ENCODE measurements at places on chromosomes 6 and 20.

DNA sequence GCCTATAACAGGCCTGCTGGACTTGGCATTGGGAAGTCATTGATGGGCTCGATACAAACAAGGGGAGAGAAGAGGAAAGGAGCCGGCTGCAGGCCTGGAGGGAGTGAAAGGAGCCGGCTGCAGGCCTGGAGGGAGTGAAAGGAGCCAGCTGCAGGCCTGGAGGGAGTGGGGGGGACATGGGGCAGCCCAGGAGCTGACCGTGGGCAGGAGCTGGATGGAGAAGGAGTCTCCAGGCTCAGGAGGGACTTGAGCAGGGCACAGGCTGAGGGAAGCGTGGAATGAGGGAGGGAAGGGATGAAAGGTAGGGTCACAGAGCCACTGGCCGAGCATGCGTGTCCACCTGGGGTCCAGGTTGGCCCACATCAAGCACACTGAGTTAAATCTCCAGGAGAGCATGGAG is 32.0 kb downstream of the RPP40 start:
- DNase-seq, result no peak

DNA sequence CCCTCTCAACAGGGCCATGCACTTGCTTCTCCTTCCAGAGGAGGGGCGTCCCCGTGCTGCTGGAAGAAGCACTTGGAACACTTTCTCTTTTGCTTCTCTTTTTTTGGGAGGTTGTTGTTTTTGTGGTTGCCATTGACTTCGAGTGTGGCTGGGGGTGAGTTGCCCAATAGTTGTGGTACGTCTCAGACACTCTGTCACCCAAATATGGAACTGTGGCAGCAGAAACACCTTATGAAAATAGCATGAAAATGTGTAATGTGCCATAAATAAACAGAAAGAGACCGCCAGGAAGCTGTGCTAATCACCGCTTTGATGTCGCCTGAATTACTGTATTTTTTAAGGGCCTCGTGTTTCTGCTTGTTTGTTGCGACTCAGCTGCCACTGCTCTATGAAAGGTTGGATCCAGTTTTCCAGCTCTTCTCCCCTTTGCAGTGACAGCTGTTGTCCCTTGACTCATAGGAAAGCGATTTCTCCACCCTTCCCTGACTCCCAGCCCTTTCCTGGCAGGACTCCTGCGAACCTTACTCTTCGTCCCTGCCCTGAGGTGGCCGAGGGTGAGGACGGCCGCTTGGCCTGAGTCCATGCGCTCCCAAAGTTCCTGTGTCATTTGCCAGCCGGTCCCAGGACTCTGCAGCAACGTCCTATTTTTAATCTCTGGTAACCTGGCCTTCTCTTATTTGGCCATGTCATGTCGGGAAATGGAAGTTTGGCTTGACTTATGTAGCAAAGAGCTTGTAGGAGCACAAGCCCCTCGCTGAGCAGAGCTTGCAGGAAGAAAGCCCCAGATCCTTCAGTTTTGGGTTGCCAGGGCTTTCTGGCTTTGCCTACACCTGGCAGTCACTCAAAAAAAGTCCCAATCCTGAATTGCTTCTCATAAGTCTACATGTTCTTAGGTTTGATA is 694.6 kb downstream of the QKI start:
- peak; percentile 93 for DNase-seq

DNA sequence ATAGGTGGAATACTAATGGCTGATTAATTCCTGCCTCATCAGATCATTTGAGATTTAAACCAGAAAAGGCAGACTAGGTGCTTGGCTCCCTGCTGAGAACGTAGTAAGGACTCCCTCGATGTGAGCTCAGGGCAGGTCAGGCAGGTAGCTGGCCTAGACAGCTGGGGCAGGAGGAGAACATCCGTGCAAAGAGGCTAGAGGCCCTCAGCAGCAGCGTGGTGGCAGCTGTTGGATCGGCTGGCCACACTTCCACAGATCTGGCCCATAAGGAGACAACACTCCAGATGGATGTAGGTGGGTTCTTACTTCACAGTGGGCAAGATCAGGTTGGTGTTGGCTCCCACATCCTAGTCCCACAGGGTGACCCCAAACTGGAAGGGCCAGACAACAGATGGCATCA is 38.5 kb downstream of the EYA2 start:
- DNase-seq, result no peak

- no peak for DNase-seq
Observed at GRCh38 chr6:52375780-52376556, 14.0 kb downstream of the PAQR8 start.

DNA sequence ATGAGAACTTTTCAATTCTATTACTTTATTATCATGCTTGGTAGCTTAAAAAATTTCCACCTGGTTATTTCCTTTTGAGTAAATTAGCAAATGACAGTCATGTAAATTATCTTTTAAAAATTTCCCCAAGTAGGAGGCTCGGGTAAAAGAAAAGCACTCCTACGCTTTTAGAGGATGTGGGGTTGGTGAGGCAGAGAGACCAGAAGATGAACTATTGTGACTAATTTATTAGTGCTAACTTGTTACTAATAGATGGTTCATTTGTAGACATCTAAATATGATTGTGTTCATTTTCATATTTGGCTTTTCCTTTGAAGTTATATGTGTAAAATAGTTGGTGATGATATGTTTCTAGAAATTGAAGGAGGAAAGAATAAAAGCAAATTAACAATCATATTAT is 27.0 kb downstream of the ZNF292 start:
- no peak for DNase-seq

GRCh38 chr20:37484331-37484730 is 36.7 kb upstream of the NNAT start:
- no peak for DNase-seq

DNA sequence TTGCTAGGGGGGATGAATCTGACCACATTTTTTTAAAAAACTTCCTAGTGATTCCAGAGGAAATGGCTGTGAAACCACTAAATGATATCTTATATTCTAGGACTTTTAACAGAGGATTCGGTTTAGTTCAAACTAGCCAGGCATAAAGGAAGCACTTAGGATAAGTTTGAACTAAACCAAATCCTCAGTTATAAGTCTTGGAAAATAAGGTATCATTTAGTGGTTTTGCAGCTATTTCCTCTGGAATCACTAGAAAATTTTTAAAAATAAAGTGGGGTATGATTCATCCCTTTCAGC is 327.9 kb upstream of the QKI start:
- DNase-seq, result no peak

DNA sequence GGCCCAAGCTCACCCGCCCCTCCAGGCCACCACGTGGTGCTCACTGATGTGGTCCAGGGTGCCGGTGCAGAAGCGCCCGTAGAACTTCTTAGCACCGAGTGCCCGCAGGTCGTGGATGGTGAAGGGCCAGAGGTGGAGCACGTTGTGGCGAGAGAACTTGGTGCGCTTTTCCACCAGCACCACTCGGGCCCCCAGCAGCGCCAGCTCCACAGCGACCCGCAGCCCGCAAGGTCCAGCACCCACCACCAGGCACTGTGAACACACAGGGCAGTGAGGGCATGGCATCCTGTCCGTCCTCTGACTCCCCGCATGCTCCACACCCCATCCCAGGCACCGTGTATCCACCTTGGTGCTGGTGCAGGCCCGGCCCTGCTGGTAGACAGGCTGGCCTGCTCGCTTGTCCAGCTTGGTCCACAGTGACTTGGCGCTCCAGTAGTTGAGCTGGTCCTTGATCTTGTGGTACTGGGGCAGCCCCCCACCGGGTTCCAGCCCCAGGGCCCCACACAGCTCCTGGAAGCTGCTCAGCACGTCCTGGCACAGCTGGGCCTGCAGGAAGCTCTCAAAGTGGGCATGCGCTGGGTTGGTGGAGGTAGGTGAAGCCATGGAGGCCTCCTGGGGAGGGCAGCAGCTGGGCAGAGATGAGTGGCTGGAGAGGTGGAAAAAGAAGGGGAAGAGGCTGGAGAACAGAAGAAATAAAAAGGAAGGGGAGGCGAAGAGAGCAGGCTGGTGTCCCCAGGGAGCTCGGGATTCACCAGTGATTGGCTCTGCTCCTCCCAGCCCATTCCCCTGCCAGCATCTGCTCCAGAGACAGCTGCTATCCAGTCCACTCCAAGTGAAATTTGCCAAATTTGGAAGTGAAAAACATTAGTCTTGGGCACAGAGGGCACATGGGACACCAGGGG is 1.7 kb downstream of the MICAL1 start:
- DNase-seq, result peak; percentile 88

DNA sequence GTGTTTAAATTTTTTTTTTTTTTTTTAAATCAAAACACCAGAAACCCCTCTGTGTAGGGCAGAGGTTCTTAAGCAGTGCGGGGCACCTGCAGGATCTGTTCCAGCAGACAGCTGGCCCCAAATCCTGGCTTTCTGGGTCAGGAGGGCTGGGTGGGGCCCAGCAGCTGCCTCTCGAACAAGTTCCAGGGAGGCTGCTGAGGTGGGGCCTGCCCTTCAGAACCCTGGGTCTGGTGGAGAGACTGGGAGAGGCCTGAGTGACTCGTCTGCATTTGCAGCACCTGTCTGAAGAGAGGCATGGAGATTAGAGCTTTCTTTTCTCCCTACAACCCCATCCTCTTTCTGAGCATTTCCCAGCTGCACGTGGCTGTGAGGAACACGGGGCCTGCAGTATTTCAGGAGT is 8.4 kb downstream of the PSMG4 start:
- DNase-seq, result no peak

DNA sequence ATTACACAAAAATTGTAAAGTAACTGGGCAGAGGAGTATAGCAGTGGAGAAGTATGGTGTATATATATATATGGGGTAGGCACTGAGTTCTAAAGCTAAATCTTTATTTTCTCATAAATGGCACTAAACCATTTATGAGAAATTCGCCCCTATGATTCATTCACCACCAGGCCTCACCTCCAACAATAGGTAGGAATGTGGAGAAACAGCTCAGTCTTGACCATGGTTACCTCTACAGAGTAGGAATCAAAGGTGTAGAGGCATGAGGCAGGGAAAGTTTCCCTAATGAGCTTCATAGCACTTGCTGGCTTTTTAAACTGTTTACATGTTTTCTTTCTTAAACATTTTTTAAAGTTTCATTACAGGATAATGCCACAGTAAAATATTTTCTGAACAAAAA is 36.9 kb upstream of the SUMO4 start:
- no peak for DNase-seq

All from muscle of leg (tissue), 16 donors.